ENCODE measurements at places on chromosomes 13 and 19.

- no peak for DNase-seq
Observed at GRCh38 chr13:21243045-21243897, 66.8 kb downstream of the MRPL57 start.

DNA sequence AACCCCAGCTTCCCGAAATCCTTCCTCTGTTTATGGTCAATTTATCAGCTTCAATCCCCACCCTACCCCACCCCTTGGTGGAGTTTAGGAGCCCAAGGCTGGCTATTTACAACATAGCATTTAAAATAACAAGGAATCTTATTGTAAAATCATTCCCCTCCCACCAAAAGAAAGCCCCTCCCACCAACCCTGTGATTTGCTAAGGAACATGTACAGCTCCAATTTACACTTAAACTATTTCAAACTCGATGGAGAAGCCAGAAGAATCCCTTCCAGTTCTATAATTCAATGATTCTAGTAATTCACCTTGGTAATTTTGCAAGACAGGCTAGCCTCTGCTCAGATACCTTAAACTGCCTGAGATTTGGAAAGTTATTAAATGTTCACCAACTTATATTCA is 3.0 kb downstream of the LATS2 start:
- no peak for DNase-seq

DNA sequence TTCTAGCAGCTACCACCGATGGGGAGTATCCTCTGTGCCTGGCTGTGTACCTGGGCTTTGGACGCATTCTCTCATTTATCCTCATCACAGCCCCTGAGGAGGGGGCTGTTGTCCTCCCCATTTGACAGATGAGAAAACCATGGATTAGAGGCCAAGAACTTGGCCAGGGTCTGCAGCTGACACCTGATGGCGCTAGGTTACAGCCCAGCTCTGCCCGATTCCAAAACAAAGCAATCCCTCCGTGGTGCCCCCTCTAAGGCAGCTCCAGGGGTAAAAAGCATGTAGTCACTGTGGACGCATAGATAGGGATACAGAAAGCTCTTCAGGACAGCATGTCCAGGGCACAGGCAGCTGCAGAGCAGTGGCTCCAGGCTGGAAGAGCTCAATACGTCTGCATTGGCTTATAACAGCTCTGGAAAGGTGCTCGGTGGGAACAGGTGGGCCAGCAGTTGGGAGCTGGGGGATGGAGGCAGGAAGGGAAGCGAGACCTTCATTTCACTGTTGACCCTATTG is 35.4 kb upstream of the UQCRFS1 start:
- no peak for DNase-seq

DNA sequence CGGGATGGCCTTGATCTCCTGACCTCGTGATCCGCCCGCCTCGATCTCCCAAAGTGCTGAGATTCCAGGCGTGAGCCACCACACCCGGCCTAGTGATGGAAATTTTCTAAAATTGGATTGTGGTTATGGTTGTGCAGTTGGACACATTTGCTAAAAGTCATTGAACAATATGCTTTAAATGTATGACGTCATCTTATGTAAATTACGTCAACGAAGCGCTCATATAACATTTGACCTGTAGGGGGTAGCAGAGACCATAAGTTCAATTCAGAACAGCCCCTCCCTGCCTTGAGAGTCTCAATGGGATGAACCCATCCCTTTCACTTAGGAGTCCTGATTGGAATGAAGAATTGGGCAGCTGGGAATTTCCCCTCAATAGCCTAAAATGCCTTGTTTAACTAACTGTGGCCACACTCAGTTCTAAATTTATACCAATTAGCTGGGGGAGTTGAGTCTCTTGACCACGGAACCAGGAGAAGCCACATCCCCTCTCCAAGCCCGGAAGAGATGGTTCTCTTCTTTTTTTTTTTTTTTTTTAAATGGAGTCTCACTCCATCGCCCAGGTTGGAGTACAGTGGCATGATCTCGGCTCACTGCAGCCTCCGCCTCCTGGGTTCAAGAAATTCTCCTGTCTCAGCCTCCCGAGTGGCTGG is 15.2 kb upstream of the TLE6 start:
- peak; percentile 53 for DNase-seq

- no peak for DNase-seq
Observed at GRCh38 chr13:94333131-94333820, 146.2 kb downstream of the DCT start.

DNA sequence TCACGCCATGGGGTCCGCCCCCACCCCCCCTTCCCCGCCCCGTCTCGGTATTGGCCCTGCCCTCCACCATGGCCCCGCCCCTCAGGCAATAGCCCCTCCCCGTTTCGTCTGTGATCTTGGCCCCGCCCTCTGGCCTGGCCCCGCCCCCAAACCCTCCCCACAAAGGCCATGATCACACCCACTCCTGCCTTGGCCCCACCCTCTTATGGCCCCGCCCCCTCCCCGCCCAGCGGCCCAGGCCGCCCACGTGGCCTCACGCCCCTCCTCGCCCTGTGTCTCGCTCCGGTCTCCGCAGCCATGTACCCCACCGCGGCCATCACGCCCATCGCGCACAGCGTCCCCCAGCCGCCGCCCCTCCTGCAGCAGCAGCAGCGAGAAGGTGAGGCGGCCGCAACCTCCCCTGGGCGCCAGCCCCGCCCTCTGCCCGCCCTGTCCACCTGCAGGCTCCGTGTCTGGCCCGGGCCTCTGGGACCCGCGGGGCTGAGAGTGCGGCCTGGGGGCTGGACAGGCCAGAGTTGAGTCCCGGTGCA is 61.3 kb downstream of the CELF5 start:
- peak; percentile 28 for DNase-seq

DNA sequence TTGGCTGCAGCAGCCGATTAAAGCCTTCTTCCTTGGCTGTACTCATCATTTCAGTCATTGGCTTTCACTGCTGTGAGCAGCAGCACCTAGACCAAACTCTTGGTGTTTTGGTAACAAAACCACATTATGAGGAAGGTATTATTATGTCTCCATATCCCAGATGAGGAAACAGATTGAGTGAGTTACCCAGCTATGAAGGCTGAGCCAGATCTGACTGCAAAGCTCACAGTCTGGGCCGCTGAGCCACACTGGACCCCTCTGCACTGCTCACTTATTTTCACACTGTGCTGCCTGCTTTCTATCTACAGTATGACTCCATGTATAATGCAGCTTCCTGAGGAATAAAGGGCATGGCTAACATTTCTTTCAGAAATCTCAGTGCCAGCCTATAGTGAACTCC is 24.5 kb downstream of the CRYL1 start:
- no peak for DNase-seq

DNA sequence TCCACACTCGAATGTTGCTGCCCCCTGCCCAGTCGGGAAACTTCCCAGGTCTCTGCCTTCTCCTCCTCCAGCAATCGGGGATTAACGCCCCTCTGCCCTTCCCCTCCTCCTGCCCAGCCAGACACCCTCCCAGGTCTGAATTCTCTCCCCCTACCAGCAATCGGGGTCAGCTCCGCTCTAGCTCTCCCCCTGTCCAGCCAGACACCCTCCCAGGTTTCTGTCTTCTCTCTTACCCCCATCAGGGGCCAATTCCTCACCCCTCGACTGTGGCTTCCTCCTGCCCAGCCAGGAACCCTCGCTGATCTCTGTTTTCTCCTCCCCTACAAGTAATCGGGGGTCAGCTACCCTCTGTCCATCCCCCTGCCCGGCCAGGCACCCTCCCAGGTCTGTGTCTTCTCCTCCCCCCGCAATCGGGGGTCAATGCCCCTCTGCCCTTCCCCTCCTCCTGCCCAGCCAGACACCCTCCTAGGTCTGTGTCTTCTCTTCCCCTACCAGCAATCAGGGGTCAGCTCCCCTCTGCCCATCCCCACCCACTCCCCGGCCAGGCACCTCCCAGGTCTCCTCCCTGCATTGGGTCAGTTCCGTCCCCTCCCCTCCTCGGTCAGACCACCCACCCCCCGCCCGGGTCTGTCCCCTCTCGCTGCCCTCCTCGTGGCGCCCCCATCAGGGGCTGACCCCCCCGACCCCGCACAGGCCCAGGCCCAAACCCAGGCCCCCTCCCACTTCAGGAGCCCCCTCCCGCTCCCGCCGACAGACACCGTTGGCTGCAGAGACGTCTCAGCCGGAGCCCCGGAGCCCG is 668 bp downstream of the ZFR2 start:
- DNase-seq: no peak

- no peak for DNase-seq
Observed at GRCh38 chr13:28373810-28374209, 121.1 kb downstream of the FLT1 start.

DNA sequence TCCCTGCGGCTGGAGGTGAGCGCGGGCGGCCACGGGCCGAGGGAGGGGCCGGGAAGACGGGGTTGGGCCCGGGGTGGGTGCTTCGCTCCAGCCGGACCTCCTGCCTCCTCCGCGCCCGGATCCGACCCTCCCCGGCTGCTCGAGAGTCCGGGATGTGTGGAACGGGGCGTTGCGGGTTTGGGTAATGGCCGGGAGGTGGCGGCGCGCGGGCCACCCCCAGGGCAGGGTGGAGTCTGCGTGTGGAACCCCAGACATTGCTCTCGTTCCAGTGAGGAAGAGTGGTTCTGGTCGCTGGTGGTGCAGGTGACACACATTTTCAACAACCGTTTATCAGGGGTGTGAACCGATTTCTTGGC is 38.8 kb downstream of the ARHGEF7 start:
- peak; percentile 58 for DNase-seq

- DNase-seq: no peak
Observed at GRCh38 chr13:113437408-113438010, 15.8 kb downstream of the ADPRHL1 start.

GRCh38 chr13:60410299-60410698 is 13.3 kb downstream of the TDRD3 start:
- DNase-seq: no peak

DNA sequence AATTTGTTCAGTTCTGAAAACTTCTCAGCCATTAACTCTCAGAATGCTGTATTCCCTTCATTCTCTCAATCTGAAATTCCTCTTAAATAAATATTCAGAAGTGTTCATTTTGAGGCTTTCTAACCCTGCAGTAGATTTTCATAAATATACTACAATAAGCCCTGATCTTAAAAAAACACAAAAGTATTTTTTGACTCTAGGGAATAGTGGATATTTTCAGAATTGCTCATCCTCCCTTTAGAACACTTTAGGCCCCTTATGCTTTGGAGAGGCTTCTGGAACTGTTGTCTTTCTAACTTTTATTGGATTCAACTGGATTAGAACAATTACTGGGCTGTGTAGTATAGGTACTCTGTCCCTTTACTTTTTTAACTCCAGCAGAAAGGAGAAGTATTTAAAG is 1662.6 kb upstream of the MIR17HG start:
- DNase-seq: no peak

DNA sequence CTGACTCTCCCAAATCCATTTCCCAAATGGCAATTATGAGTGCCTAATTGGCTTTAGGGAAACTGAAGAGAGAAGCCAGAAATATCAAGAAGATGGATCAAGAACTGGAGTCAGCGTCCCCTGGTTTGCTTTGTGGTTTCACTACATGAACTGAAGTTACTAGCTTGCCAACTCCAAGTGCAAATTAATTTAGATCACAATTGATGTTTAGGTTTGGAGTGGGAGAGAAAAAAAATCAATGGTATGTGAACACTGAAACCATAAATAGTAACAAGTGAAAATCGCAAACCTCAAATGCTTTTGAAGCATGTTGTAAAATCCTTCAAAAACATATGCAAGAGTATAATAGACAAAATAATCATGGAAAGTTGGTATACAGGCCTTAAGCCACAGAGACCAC is 1528.6 kb upstream of the SLC10A2 start:
- no peak for DNase-seq

GRCh38 chr13:49679246-49679645 is 12.0 kb downstream of the EBPL start:
- no peak for DNase-seq

- DNase-seq: no peak
Observed at GRCh38 chr13:42625611-42626010, 51.7 kb downstream of the TNFSF11 start.

GRCh38 chr13:32075170-32075851 is 43.7 kb downstream of the FRY start:
- DNase-seq: no peak

DNA sequence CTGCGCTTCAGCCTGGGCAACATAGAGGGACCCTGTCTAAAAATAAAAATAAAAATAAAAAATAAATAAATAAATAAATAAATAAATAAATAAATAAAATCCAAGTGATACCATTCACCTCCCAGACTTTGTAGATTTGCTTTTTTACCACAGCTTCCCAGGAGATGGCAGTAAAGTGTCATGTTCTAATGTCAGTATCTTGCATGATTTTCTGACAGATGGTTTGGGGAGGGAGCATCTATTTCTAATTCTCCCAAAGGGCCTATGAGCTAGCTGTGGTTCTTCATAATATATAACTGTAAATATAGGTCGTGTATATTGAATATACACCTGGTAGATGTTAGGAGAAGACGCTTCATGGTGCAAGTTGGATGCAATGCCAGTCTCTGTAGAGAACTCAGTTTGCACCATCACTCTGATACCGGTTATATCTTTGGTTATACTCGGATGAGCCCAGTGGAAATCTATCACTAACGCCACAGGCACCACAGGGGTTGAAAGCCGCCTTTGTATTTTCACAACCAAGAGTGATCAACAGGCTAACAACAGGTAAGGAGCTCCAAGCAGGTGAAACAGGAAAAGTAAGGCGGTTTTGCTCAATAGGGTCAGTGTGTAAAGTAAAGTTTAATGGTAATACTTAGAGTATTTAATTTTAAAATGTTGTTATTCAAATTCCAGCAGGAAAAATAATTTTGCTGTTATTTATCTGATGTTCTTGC is 13.9 kb downstream of the APLP1 start:
- peak; percentile 65 for DNase-seq

- no peak for DNase-seq
Observed at GRCh38 chr13:32751340-32751739, 165.1 kb downstream of the PDS5B start.

DNA sequence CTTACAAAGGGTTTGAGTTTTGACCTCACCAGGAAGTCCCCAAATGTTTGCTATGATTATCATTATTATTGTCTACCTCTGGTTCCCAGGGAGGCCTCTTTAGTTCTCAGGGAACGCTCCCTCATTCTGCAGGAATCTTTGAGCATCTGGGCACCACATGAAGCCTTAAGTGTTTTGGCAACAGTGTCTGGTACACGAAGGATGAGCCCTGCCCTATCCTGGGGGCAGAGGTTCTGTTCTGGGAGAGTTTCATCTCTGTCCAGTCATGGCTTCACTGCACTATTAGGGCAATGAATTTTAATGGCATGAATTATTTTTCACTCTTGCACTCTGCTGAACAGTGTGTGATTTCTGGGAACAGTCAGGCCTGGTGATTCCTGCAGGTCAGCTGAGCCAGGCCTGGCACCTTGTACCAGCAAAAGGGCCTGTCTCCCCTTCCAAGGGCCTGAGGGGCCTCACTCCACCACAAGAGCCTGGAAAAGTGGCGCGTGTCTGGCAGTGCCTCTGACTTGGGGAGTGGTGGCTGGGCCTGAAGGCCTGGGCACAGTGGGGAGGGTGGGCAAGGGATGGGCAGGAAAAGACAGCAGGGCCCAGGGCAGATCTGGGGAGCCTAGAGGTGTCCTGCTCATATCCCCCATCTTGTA is 4.6 kb downstream of the FAM187B start:
- DNase-seq: no peak

- no peak for DNase-seq
Observed at GRCh38 chr19:8142513-8142900, 6.9 kb downstream of the FBN3 start.

DNA sequence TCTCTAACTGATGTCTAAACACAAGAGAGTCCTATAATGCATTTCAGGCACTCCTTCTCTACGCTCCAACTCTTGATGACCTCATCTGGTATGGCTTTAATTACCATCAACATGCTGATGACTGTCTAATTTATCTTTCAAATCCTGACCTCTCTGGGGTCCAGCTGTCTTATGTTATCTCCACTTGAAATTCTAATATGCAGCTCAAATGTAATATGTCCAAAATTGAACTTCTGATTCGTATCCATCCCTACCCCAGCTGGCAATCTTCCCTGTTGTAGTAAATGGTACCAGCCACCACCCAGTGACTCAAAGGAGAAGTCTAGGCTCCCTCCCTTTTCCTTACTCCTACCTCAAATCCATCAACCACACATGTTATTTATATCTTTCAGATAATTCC is 288.0 kb upstream of the SLC10A2 start:
- no peak for DNase-seq

All from effector memory CD8-positive, alpha-beta T cell (primary cell).